ENCODE measurements at places on chromosomes 13 and 19. TPM values are rescaled to one million over a fixed set of nuclear protein-coding genes. Genes with fewer than 3 reads are reported as not detected.

The TNFSF13B gene
- 4.4 TPM for total RNA-seq

The GNG8 gene
- total RNA-seq: not detected

The SPINT2 gene
- 1,161 TPM for total RNA-seq

The ODAD3 gene
- 0.15 TPM for total RNA-seq

The C19orf81 gene
- not detected for total RNA-seq

The ZNF611 gene
- total RNA-seq: 25.5 TPM

The TYROBP gene
- total RNA-seq: not detected
